ENCODE measurements at places on chromosomes 6 and 20. TPM values are rescaled to one million over a fixed set of nuclear protein-coding genes. Genes with fewer than 3 reads are reported as not detected.
A peak's percentile ranks its signal among the peaks of the same experiment; 100 is the strongest.

DNA sequence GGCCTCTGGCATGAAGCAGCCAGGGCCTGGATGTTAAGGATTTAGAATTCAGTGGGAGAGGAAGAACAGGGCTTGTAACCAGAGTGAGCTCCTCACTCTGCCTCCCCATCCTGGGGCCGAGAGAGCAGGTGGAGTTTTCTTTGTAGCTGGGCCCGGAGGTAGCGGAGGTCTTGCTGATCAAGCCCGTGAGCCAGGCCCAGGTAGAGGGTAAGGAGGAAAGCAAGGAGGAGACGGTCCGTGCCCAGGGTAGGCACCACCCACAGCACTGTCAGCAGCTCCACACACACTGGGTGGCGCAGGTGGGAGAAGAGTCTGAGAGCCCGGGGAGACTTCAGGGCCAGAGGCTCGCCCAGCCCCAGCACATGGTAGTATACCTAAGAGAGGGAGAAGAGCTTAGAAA is 2.1 kb upstream of the PPP1R18 start:
- no peaks in the 10 kb centered on the region for H3K36me3 ChIP-seq
- H3K4me1 ChIP-seq: peaks cover 42% of the 10 kb centered on the region
- no peak for DNase-seq

TFAP2C gene
- total RNA-seq: 0.16 TPM

FAM83C gene
- not detected for total RNA-seq

DNA sequence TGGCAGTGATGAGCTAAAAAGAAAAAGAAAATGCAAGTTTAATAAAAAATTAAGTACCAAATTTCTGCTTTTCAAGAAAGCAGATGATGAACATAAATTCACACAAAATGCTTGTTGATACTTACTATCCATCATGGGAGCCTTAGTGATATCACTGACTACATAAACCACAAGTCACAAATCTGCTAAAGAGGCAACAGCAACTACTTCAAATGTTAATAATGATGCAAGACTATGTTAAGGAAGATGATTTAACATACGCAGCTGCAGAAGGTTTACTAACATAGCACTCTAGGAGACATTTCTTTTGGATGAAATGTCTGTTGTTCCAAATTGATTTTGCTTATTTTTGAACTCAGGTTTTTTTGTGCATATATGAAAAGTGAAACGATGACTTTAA is 18.6 kb downstream of the FYN start:
- peaks cover 57% of the 10 kb centered on the region for H3K4me1 ChIP-seq
- DNase-seq: no peak
- no peaks in the 10 kb centered on the region for H3K27me3 ChIP-seq
- no peak overlapping the region for H3K4me3 ChIP-seq
- H3K36me3 ChIP-seq: no peaks in the 10 kb centered on the region

DNA sequence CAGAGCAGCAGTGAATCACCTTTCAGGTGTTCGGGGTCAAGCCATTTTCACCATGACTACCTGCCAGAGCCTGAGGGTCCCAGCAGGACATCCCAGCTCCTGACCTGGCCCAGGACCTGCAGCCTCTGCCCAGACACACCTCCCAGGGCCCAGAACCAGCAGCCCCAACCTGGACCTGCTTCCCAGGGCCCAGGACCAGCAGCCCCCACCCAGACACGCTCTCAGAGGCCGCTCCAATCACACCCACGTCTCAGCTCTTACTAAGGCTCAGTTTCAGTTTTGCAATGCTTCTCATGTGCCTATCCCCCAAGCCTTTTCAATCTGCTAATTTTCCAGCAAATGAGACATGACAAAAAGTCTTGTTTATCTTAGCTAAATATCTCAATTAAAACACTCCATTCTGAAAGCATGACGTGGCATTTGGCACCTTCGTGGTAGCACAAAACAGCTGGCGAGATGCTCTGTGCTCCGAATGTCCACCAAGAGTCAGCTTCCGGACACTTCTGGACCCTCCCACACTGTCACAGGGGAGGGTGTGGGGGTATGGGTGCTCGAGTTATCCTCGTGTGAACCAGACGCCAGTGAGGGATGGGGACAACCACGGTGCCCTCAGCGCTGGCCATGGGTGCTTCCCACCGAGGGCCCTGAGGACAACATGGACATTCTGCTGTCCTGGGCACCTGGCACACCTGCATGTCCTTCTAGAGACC is 253.2 kb downstream of the DLL1 start:
- no peak overlapping the region for H3K27ac ChIP-seq
- H3K36me3 ChIP-seq: no peaks in the 10 kb centered on the region
- DNase-seq: no peak
- H3K4me1 ChIP-seq: no peaks in the 10 kb centered on the region
- peaks cover 11% of the 10 kb centered on the region for H3K27me3 ChIP-seq

- DNase-seq: no peak
- H3K4me1 ChIP-seq: peaks cover 14% of the 10 kb centered on the region
- no peak overlapping the region for H3K27ac ChIP-seq
- H3K4me3 ChIP-seq: no peak overlapping the region
- no peaks in the 10 kb centered on the region for H3K36me3 ChIP-seq
- H3K27me3 ChIP-seq: no peaks in the 10 kb centered on the region
Measured at GRCh38 chr6:130382872-130383490, 17.2 kb downstream of the TMEM200A start.

- no peak for DNase-seq
- no peaks in the 10 kb centered on the region for H3K27me3 ChIP-seq
- H3K36me3 ChIP-seq: no peaks in the 10 kb centered on the region
- no peak overlapping the region for H3K27ac ChIP-seq
Measured at GRCh38 chr6:129623008-129623732, 86.8 kb downstream of the ARHGAP18 start.

DNA sequence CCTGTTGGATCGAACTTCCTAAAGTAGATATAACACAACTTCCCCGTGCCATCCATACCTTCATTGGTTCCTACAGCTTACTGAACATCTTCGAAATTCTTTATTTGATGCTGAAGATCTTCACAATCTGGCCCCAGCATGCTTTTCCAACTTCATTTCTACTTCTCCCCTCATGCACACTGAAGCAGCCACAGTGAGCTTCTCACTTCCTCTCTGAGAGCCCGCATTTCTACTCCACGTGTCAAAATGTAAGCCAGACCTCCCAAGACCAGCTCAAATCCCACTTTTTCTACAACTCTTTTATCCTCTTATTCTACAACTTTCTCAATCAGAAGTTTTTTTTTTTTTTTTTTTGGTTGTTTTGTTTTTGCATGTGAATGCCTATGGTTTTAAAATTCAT is 254.7 kb downstream of the GMPR start:
- no peak overlapping the region for H3K27ac ChIP-seq
- no peaks in the 10 kb centered on the region for H3K36me3 ChIP-seq
- no peaks in the 10 kb centered on the region for H3K27me3 ChIP-seq
- DNase-seq: no peak
- H3K4me3 ChIP-seq: no peak overlapping the region
- H3K4me1 ChIP-seq: peaks cover 15% of the 10 kb centered on the region

GJA10 gene
- not detected for total RNA-seq

GRCh38 chr6:141874930-141875602 is 257.7 kb upstream of the GJE1 start:
- H3K36me3 ChIP-seq: no peaks in the 10 kb centered on the region
- DNase-seq: no peak
- no peak overlapping the region for H3K4me3 ChIP-seq
- no peaks in the 10 kb centered on the region for H3K27me3 ChIP-seq
- no peaks in the 10 kb centered on the region for H3K4me1 ChIP-seq
- no peak overlapping the region for H3K27ac ChIP-seq

GRCh38 chr20:50469176-50469723 is 40.9 kb upstream of the PTPN1 start:
- no peak for DNase-seq
- H3K27me3 ChIP-seq: peaks cover 3% of the 10 kb centered on the region
- no peak overlapping the region for H3K4me3 ChIP-seq
- H3K36me3 ChIP-seq: no peaks in the 10 kb centered on the region
- H3K4me1 ChIP-seq: peaks cover 8% of the 10 kb centered on the region
- no peak overlapping the region for H3K27ac ChIP-seq

DNA sequence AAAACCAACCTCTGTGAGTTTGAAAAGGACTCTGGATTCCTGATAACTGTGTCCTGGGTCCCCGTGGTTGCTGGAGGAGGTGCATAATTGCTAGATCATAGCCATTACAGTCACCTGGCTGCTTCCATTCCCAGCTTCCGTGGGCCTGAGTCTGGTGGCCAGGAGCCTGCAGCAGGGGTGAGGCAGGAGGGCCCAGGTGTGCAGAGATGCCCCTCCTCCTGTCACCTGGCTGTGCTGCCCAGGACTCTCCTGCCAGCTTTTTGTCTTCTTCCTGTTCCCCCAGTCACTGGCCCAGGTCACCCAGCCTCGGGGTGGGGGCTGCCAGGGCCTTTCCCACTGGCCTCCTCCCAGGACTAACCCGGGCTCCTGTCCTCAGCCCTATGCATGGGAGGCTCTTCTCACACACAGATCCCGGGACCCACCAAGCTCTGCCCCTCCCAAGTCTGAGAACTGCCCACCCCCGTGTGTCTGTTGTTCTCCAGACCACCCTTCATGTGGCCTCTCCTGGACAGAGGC is 30.0 kb downstream of the RAET1L start:
- no peak overlapping the region for H3K4me3 ChIP-seq
- no peak for DNase-seq
- peaks cover 19% of the 10 kb centered on the region for H3K4me1 ChIP-seq
- no peak overlapping the region for H3K27ac ChIP-seq
- H3K27me3 ChIP-seq: peaks cover 4% of the 10 kb centered on the region

- no peak overlapping the region for H3K4me3 ChIP-seq
- DNase-seq: no peak
- H3K4me1 ChIP-seq: no peaks in the 10 kb centered on the region
- no peaks in the 10 kb centered on the region for H3K36me3 ChIP-seq
- no peaks in the 10 kb centered on the region for H3K27me3 ChIP-seq
Measured at GRCh38 chr20:63087236-63087871, 80.6 kb upstream of the BHLHE23 start.

DDAH2 gene
- 11.5 TPM for total RNA-seq

- H3K4me3 ChIP-seq: no peak overlapping the region
- H3K27ac ChIP-seq: no peak overlapping the region
- no peaks in the 10 kb centered on the region for H3K36me3 ChIP-seq
Measured at GRCh38 chr6:134678436-134678889, 271.4 kb downstream of the ALDH8A1 start.

SLC22A7 gene
- total RNA-seq: not detected

DNA sequence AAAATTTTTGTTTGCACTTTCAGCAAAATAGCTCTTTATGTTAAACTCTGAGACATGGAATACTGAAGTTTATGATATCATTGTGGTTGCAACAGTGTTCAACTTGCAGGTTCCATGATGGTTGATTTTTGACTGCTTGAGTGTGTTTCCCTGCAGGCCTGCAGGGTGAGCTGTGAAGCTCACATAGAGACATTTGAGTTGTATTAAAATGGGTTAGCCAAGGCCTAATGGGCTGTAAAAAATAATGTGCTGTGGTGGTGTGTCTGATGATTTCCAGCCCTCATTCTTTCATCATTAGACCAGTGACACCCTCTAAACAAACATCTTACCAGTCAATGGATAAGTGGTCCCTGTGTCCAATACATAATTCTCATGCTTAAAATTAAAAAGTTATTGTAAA is 321.4 kb downstream of the FARS2 start:
- H3K4me3 ChIP-seq: no peak overlapping the region
- H3K36me3 ChIP-seq: no peaks in the 10 kb centered on the region
- peaks cover 11% of the 10 kb centered on the region for H3K4me1 ChIP-seq
- H3K27me3 ChIP-seq: no peaks in the 10 kb centered on the region
- no peak for DNase-seq

DNA sequence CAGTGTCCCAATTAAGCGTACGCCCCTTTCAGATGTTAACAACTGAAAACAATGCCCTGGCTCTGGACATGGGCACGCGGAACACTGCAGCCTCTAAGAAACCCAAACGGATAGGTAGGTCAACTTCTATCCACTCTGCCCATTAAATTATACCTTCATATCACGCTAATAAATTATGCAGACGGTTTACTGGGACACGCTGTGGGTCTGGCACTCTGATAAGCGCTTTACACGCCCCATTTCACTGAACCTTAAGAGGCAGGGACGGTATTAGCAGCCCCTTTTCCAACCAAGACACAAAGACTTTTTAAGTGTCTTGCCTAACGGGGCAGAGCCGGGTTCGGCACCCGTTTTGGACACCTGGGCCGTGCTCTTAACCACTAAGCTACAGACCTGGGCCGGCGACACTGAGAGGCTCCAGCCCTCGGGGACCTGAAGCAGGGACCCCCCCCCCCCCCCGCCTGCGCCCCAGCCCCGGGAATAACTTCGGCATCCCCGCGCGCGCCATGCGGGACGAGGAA is 744 bp downstream of the STAU1 start:
- peak overlapping the region; percentile 67 for H3K4me3 ChIP-seq
- H3K4me1 ChIP-seq: peaks cover 12% of the 10 kb centered on the region
- peaks cover 4% of the 10 kb centered on the region for H3K27me3 ChIP-seq
- DNase-seq: no peak

POLR1C gene
- total RNA-seq: 46.1 TPM

- H3K36me3 ChIP-seq: no peaks in the 10 kb centered on the region
- no peak overlapping the region for H3K27ac ChIP-seq
- no peak for DNase-seq
- no peak overlapping the region for H3K4me3 ChIP-seq
Measured at GRCh38 chr6:44969446-44970185, 358.5 kb upstream of the RUNX2 start.

CRISP3 gene
- not detected for total RNA-seq

AHI1 gene
- total RNA-seq: 13.5 TPM

DSTN gene
- 38.5 TPM for total RNA-seq

SLC17A1 gene
- not detected for total RNA-seq

ZNF831 gene
- total RNA-seq: 35.5 TPM

TREM1 gene
- not detected for total RNA-seq

HBS1L gene
- 80.9 TPM for total RNA-seq

COL21A1 gene
- total RNA-seq: not detected

DNA sequence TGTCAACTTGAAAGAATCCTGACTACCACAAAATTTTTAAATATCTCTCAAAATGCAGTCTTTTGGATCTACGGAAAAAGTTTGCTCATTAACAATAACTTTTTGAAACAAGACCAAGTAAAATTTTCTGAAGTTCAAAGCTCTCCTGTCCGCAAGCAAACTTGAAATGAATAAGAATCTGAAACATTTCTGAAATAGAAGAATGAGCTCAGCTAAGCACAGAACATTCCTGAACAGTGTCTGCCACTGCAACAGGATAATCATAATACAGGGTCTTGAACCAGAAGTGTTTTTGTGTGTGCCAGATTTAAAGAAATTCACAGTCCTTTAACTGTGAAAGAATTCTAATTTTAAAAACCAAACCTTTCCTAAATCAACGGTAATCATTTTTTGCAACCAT is 49.1 kb upstream of the TASP1 start:
- H3K27me3 ChIP-seq: peaks cover 7% of the 10 kb centered on the region
- H3K4me3 ChIP-seq: no peak overlapping the region
- no peak for DNase-seq
- no peak overlapping the region for H3K27ac ChIP-seq

KCNG1 gene
- total RNA-seq: 0.35 TPM

CBLN4 gene
- not detected for total RNA-seq
